GM04503 (cell line): ENCODE measurements at places on chromosomes 2 and 18.

DNA sequence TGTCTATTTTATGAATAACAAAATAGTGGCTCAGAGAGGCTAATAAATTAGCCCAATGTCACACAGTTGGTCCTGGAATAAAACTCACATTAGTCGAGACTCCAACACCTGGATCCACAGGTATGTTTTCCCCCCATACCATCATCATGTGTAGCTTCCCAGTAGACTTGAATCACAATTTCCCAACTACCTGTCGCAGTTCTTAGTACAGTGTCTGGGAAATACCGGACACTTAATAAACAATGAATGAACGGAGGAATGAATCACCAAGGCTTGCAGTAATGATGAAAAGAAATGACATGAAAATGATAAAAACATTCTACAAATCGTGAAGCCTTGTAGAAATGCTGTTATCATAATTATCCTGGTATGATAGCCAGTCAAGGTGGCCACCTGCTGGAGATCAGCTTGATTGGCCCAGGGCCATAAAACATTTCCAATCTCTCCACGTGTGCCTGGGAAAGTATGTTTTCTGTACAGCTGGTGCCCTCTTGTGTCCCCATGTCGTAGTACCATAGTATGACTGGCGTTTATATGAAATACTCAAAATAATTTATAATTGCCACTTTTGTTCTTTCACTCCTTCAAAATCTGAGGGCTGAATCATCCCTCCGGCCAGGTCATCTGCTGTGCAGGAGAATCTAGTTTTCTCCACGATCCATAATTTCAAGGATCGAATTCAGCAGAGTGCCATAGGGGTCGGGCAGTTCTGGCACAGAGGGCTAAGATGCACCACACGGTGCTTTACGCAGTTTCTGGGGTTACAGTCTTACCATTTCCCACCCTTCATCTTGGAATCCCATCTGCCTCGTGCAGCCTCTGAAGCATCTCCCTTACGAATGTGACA, 95.4 kb downstream of the LAMA1 start:
- DNase-seq, result no peak

DNA sequence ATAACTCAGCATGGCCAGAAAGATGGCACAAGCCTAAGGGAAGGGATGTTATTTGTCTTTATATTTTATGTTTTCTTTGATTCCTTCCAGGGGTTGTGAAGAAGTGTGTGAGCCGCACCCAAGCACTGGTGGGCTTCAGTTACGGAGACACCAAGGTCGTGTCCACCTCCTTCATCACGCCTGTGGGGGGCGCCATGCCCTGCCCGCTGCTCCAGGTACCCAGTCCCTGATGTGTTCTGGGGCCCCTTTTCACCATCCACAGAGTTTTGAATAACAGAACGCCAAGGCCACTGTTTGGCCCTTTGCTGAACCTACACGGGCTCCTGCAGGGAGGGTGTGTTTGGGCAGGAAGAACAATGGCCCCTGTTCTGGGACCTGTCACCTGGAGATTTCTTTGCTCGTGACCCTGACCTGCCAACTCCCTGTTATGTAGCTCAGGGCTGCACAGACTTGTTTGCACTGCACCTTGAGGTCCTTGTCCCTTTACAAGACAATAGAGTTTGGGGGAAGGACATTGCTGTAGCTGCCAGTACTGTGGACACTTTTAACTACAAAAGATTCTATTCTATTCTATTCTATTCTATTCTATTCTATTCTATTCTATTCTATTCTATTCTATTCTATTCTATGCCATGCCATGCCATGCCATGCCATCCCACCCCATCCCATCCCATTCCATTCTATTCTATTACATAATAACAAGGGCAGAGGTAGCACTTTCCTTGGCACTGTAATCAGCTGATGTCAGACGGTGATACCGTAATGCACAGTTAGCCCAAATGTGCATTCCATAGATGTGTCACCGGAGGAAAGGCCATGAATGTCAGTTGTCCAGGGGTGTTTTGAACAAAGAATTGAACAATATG, 48.2 kb upstream of the CNGA3 start:
- no peak for DNase-seq

DNA sequence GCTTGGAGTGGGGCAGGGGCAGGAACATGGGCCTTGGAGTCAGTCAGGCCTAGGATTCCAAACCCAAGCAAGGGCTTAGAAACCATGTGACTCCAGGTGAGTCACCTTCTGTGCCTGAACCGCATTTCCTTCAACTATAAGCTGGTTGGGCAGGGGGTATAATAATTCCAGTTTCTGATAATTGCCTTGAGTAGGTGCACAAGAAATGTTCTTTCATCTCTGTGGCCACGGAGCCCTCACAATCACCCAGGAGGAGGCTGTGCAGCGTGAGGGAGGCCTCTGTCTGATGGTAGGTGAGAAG, 112.1 kb upstream of the HAAO start:
- DNase-seq, result no peak

- no peak for DNase-seq
Measured at GRCh38 chr2:11901351-11902069, 155.1 kb downstream of the LPIN1 start.

- no peak for DNase-seq
Measured at GRCh38 chr18:7896161-7896560, 329.0 kb downstream of the PTPRM start.

- DNase-seq, result no peak
Measured at GRCh38 chr2:235779444-235779896, 285.6 kb downstream of the AGAP1 start.

- no peak for DNase-seq
Measured at GRCh38 chr2:127324635-127325034, 30.7 kb upstream of the ERCC3 start.
